ENCODE measurements at places on chromosomes 16 and 17.

- peaks cover 2% of the 10 kb centered on the region for H3K4me1 ChIP-seq
- no peak overlapping the region for H3K4me3 ChIP-seq
- H3K27me3 ChIP-seq, result peaks cover 3% of the 10 kb centered on the region
- DNase-seq, result no peak
These were observed 54.8 kb downstream of the NDEL1 start for GRCh38 chr17:8490256-8491023.

- H3K27me3 ChIP-seq, result peaks cover 5% of the 10 kb centered on the region
- H3K27ac ChIP-seq, result no peak overlapping the region
- H3K4me1 ChIP-seq, result peaks cover 3% of the 10 kb centered on the region
- H3K36me3 ChIP-seq, result peaks cover 11% of the 10 kb centered on the region
- no peak for DNase-seq
These were observed 27.6 kb upstream of the DLX4 start for GRCh38 chr17:49941427-49941826.

GRCh38 chr17:79478051-79478461, 132.8 kb downstream of the RBFOX3 start:
- peaks cover 4% of the 10 kb centered on the region for H3K36me3 ChIP-seq
- peaks cover 43% of the 10 kb centered on the region for H3K4me1 ChIP-seq
- no peak for DNase-seq
- H3K27me3 ChIP-seq, result peaks cover 17% of the 10 kb centered on the region

DNA sequence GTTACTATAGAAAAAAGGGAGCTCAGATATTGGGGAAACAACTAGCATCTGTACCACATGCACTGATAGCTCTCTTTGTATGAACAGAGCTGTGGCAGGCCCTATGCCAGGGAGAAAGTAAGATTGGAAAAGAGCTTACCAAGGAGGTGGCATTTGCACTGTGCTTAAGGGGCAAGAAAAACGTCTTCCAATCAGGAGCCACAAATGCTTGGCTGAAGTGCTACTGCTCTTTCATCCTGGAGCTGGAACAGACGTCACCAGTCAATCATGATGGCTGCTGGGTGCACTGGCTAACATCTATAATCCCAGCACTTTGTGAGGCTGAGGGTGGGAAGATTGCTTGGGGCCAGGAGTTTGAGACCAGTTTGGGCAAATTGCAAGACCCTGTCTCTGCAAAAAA, 218.5 kb downstream of the SEC14L1 start:
- DNase-seq, result no peak
- H3K4me1 ChIP-seq, result peaks cover 14% of the 10 kb centered on the region
- H3K36me3 ChIP-seq, result no peaks in the 10 kb centered on the region
- no peak overlapping the region for H3K4me3 ChIP-seq
- H3K27ac ChIP-seq, result no peak overlapping the region
- peaks cover 10% of the 10 kb centered on the region for H3K27me3 ChIP-seq

DNA sequence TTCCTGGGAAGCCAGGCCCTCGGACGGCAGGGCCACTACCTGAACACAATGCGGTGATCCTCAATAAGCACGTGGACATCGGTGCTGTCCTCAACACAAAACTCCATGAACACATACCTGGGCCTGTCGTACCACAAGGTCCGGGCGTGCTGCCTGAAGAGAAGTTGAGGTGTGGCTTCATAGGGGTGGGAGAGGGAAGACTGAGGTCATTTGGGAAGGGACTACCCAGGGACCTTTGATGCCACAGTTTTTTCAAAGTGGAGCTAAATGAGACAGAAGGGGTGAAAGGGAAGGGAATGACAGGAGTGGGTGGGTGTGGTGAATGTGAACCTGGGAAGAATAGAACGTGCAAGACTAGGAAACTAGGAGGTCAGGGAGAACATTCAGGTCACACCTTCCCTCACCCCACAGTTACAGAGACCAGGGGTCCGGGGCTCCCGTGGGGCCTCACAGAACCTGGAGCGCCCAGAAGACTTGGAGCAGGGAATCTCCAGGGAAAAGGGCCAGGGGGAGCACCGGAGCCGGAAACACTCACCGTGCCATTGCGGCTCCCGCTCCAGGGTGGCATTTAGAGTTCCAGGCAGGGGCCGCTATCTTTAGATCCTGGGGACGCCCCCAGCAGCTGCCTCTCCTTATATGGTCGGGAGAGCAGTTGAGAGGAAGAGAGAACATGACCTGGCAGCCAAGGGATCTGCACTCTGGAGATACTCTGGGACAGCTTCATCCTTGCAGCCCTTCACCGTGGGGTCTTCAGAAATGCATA, at the start of gene PTGES3L:
Gene PTGES3L, minus strand, starts transcription at position 570 of the 763 bp plus-strand sequence. Its CDS starts 27 bp downstream, at position 543.
- H3K4me3 ChIP-seq, result peak within 1 kb of the TSS; percentile 100
- peak within 1 kb of the TSS; percentile 50 for H3K27ac ChIP-seq
- DNase-seq, result peak; percentile 26
- H3K27me3 ChIP-seq, result peaks cover 7% of the 10 kb centered on the region
- H3K36me3 ChIP-seq, result no peaks in the 10 kb centered on the region
- H3K4me1 ChIP-seq, result peaks cover 9% of the 10 kb centered on the region

DNA sequence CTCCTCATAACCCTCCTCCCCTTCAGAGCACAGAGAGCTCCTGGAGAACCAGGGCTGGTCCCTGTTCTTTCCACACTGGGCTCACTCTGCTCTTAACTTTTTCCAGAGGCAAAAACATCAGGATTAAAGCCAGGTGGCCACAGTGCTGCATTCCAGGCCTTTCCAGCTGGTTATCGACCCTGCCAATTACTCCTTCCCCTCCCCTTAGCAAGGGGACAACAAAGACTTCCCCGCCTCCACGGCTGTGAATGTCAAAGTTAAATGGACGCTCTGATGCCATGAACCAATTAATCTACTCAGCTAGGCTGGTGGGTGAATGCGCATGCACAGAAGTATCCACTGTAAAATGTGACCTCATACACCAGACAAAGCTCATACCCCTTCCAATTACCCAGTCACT, 23.1 kb downstream of the ACLY start:
- DNase-seq, result no peak
- H3K4me3 ChIP-seq, result no peak overlapping the region
- peaks cover 3% of the 10 kb centered on the region for H3K4me1 ChIP-seq

- H3K27me3 ChIP-seq, result peaks cover 24% of the 10 kb centered on the region
- peaks cover 11% of the 10 kb centered on the region for H3K36me3 ChIP-seq
- H3K4me3 ChIP-seq, result no peak overlapping the region
- no peak for DNase-seq
- H3K4me1 ChIP-seq, result peaks cover 2% of the 10 kb centered on the region
These were observed 3.3 kb downstream of the CARMIL2 start for GRCh38 chr16:67648088-67648763.

GRCh38 chr17:34760931-34761495, 181.6 kb downstream of the TMEM132E start:
- peaks cover 5% of the 10 kb centered on the region for H3K27me3 ChIP-seq
- H3K4me3 ChIP-seq, result no peak overlapping the region
- H3K4me1 ChIP-seq, result peaks cover 2% of the 10 kb centered on the region
- H3K27ac ChIP-seq, result no peak overlapping the region
- H3K36me3 ChIP-seq, result no peaks in the 10 kb centered on the region
- DNase-seq, result no peak

- peak within 1 kb of the TSS; percentile 60 for H3K27ac ChIP-seq
- peaks cover 1% of the 10 kb centered on the region for H3K4me1 ChIP-seq
- H3K27me3 ChIP-seq, result peaks cover 4% of the 10 kb centered on the region
These were observed at the start of gene TMEM98 for GRCh38 chr17:32927724-32928585. TMEM98 (plus strand) TSS chr17:32928153; CDS start chr17:32931529, 3,376 bp downstream.

- DNase-seq, result no peak
- no peak overlapping the region for H3K27ac ChIP-seq
- H3K27me3 ChIP-seq, result peaks cover 2% of the 10 kb centered on the region
- no peak overlapping the region for H3K4me3 ChIP-seq
- peaks cover 6% of the 10 kb centered on the region for H3K4me1 ChIP-seq
These were observed 157.0 kb upstream of the CDH11 start for GRCh38 chr16:65278874-65279273.

DNA sequence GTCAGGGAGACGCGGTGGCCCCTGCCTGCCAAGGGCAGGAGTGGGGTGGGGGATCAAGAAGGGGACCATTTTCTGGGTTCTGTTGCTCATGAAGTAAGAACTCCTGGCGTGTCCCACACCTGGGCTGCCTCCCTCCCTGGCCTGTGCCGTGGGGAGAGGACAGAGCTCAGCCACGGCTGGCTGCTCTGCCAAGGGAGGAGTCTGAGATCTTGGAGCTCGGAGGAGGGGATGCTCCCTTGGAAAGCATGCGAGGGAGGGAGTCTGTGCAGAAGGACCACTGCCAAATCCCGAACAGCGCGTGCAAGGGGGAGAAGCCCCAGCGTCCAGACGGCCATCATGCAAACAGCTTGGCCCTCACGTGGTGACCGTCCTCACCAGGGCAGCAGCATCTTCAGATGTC, 64.2 kb upstream of the ZNF469 start:
- H3K36me3 ChIP-seq, result no peaks in the 10 kb centered on the region
- no peak overlapping the region for H3K27ac ChIP-seq
- H3K4me1 ChIP-seq, result no peaks in the 10 kb centered on the region
- H3K4me3 ChIP-seq, result no peak overlapping the region
- DNase-seq, result no peak
- H3K27me3 ChIP-seq, result peaks cover 6% of the 10 kb centered on the region

DNA sequence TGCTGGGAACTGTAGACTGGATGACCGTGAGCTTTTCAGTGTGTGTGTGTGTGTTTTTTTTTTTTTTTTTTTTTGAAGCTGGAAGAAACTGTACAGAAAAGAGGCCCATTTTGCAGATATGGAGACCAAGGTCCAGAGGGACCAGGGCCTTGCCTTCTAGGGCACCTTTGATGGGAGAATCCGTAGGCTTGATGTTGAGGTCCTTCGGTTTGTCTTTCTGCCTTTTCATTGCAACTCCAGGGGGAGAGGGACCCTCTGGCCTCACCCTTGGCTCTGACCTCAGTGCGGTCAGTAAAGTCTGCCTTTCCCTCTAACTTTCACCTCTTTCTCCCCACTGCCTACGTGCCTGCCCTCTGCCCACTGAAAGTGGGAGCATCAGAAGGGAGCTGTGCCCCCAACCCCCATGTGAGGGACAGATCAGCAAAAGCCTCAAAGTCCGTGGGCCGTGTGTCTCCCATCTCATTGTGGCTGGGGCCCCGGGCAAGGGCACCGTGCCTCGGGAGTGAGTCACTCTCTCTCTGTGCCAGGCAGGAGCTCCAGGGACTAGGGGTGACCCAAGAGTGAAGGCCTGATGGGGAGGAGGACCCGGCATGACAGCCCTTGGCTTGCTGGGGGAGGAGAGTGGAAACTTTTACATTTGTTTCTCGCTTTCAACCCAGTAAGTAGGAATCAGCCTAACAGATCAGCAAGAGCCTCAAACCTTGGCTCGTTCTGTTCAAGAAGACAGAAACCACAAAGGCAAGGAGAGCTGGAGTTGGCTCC, 123.6 kb downstream of the CMIP start:
- H3K27ac ChIP-seq, result no peak overlapping the region
- H3K27me3 ChIP-seq, result peaks cover 6% of the 10 kb centered on the region
- no peak overlapping the region for H3K4me3 ChIP-seq
- H3K4me1 ChIP-seq, result peaks cover 27% of the 10 kb centered on the region

DNA sequence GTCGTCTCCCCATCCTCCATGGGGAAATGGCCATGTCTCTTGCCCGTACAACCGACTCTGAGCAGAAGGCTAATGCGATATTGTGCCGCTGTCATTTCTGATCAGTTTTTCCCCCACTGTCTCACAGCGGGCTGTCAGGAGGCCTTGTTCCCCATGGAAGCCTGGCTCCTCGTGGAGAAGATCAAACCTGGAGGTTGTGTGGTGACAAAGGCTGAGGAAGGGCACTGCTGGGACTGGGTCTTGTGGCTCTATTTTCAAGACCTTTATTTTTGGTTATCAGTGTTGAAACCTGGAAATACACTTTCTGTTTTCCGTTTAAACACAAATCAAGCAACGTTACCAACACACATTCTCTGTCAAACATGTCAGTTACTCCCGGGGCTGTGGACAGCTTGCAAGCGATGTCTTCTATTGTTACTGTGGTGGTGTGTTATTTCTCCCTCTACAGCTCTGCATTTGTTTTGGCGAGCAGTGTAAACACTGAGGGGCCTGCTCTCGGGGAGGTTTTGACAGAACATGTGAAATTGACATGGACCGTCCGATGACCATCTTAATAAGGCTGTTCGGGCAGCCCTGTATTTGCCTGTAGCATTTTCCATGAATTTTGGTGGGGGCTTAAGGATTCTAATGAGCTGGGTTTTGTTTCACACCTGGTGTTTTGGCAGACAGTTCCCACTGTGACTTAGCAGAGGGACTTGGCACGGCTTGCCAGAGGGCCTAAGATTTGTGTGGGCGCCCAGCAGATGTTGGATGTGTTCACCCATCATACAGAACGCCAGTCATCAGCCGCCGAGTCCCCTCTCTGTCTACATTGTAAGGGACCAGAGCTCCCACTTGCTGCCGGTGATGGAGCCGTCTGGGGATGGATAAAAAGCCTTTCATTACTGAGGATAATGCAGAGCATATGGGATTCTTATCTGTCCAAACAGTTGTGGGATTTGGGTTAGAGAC, 12.5 kb downstream of the RBFOX1 start:
- H3K27me3 ChIP-seq, result peaks cover 2% of the 10 kb centered on the region
- peaks cover 3% of the 10 kb centered on the region for H3K4me1 ChIP-seq
- peaks cover 12% of the 10 kb centered on the region for H3K36me3 ChIP-seq
- H3K4me3 ChIP-seq, result no peak overlapping the region
- DNase-seq, result no peak
- peak overlapping the region; percentile 18 for H3K27ac ChIP-seq

- H3K36me3 ChIP-seq, result peaks cover 6% of the 10 kb centered on the region
- peak overlapping the region; percentile 55 for H3K4me3 ChIP-seq
- H3K27me3 ChIP-seq, result peaks cover 14% of the 10 kb centered on the region
- peak overlapping the region; percentile 77 for H3K27ac ChIP-seq
- no peak for DNase-seq
These were observed 150.6 kb downstream of the RPTOR start for GRCh38 chr17:80694992-80695912.

DNA sequence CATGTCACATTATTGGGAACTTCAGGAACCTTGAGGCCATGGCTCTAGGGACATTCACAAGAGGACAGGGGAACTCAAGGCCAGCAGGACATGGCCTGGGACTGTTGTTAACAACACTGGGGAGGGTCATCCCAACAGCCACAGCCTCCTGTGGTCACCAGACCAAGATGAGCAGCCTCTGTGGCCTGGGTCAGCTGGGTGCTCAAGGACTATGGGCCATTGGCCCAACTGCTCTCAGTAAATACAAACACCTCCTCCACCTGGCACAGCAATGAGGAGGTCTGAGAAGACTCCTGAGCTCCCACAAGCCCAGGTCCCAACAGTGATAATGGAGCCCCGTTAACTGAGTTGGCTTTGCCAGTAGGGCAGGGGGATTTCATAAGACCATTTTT, 20.9 kb downstream of the KIFC3 start:
- no peaks in the 10 kb centered on the region for H3K36me3 ChIP-seq
- H3K27ac ChIP-seq, result no peak overlapping the region
- no peak overlapping the region for H3K4me3 ChIP-seq
- DNase-seq, result no peak
- H3K4me1 ChIP-seq, result no peaks in the 10 kb centered on the region
- peaks cover 2% of the 10 kb centered on the region for H3K27me3 ChIP-seq

DNA sequence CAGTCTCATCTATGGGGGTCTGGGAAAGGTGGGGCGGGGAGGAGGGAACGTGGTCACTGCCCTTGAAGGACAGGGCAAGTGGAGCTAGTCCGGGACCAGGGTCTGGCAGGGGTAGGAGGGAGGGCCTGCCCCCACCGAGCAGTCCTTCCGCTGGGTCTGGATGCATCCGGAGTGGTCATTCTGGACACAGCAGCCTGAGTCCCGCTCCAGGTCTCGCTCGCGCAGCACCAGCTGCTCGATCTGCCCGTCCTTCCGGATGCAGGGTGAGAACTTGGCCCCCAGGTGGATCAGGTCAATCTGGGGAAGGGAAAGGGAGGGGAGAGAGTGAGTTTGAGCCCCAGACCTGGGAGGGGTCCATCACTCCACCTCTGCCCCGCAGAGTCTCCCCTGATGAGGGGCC, 6.8 kb downstream of the AANAT start:
- peaks cover 5% of the 10 kb centered on the region for H3K27me3 ChIP-seq
- DNase-seq, result no peak
- no peaks in the 10 kb centered on the region for H3K4me1 ChIP-seq
- H3K4me3 ChIP-seq, result no peak overlapping the region
- H3K27ac ChIP-seq, result no peak overlapping the region

Measured in glutamatergic neuron (in vitro differentiated cells).